ENCODE measurements at places on chromosomes 4 and X.

GRCh38 chr4:153183146-153183545, 21.1 kb upstream of the TRIM2 start:
- no peak for DNase-seq

DNA sequence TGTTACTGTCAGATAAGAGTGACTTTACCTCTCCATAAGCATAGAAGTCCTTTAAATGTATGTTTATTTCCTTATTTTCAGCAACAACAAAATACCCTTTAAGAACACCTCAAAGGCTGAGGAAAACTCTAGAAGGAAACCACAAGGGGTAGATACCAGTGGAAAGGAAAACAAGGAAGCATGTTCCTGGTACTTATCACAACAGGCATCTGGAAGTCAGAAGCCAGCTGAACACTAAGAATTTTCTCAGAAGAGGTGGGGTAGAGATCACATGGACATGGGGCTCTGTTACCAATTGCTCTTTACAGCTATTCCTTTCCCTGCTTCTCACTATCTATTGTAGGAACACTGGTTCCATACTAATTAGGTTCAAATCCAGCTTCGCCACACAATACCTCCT, 51.5 kb upstream of the BEND2 start:
- no peak for DNase-seq

DNA sequence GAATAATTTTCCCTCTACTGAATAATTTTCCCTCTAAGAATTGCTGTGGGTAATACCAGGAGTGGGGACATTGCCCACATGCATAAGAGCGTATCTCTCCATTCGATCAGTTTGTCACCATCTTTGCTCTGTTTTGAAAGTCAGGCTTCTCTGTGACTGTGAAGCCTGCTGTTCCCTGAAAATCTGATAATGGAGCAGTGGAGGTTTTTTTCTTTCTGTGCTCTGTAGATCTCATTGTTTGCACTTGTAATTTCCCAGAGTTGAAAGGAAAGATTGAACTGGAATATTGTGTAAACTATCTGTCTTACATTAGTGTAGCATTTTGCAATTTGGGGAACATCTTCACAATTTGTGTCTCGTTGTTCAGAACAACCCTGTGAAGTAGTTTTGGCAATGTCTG, 4.3 kb downstream of the ZXDB start:
- no peak for DNase-seq

GRCh38 chrX:2526390-2526789, 25.6 kb upstream of the DHRSX start:
- DNase-seq = no peak

GRCh38 chrX:70033348-70034051, 16.2 kb downstream of the AWAT2 start:
- DNase-seq = no peak

DNA sequence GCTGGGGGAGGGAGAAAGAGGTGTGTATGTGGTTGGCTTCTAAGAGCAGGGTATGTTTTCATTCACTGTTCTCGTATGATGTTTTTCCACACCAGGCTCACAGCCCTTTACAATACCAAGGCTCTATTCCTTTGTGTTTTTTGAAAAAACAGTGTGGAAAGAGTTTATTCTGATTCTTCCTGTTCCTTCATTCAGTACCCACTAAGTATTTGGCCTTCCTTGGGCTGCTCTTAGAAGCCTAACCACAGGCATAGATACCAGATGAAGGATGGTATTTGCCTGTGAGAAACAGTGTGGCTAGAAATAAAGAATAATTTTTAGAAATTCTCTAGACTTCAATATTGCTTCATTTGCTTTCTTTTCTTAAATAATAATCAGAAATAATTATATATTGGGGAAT, 518.0 kb upstream of the DIPK2B start:
- no peak for DNase-seq

GRCh38 chr4:160175064-160175643, 1072.3 kb downstream of the RAPGEF2 start:
- no peak for DNase-seq

GRCh38 chrX:124269881-124270280, 62.6 kb upstream of the TEX13D start:
- no peak for DNase-seq

DNA sequence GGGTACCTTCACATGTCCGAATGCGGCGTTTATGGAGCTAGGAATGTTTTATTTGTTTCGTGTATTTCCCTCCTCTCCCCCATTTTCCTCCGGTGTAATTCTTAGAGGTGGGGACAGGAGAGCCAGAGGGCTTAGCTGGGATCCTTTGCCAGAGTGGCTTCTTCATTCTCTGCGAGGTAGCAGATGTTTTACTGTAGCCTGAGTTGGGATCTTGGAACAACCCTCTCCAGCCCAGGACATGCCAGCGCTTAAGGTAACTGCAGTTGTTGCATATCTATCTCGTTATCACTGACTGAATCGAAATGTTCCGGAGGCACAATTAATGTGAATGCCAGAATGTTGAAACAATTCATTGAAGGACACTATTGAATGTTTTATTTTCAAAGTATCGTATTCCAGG, 59.0 kb upstream of the DYNLT3 start:
- DNase-seq = no peak

- DNase-seq = no peak
Measured at GRCh38 chr4:169210504-169211118, 60.1 kb downstream of the SH3RF1 start.
